ENCODE measurements at places on chromosomes 3 and 15.

DNA sequence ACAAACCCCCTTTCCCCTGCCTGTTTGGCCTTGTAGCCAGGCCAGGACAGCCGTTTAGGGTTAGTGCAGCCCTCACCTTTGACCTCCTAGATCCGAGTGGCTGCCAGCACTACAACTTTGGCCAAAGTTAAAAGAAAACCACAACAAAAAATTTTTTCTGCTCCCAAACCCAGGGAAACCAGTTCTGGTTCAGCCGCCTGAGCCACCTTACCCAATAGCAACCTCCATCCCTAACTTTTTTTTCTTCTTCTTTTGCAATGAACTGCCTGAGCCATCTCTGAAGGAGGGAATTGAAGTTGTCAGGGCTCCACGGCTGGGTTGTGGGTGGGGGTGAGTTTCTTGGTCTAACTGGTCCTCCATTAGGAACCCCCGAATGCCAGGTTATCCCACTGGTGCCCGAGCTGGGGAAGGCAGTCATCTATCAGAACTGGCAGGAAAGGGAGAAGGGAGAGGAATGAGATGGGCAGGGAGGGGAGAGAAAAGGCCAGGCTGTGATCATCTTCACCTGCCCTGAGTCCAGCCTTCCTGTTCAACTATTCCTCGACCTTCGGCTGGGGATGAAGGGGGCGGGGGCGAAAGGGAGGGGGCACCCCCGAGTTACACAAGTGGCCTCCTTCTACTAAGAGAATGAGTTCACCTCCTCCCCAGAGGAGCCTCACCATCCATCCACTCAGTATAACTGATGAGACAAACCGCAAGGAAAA, 6.2 kb upstream of the NR2F2 start:
- no peak for DNase-seq

DNA sequence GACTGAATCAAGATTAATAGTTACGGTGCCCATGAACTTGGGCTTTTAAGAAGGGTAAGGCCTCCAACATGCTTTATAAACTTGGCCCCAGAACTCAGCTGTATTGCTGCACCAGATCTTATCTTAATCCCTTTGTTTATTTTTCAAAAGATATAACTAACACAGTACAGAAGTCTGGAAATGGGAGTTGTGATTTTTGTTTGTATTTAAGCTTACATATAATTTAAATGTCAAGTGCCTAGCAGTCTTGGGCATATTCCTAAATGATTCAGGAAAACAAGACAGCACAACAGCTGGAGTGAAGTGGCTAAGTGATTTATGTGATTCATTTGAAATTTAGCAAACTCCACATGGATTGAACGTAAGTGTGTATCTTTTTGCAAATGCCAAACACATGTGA, 56.2 kb downstream of the NBEAL2 start:
- no peak for DNase-seq

DNA sequence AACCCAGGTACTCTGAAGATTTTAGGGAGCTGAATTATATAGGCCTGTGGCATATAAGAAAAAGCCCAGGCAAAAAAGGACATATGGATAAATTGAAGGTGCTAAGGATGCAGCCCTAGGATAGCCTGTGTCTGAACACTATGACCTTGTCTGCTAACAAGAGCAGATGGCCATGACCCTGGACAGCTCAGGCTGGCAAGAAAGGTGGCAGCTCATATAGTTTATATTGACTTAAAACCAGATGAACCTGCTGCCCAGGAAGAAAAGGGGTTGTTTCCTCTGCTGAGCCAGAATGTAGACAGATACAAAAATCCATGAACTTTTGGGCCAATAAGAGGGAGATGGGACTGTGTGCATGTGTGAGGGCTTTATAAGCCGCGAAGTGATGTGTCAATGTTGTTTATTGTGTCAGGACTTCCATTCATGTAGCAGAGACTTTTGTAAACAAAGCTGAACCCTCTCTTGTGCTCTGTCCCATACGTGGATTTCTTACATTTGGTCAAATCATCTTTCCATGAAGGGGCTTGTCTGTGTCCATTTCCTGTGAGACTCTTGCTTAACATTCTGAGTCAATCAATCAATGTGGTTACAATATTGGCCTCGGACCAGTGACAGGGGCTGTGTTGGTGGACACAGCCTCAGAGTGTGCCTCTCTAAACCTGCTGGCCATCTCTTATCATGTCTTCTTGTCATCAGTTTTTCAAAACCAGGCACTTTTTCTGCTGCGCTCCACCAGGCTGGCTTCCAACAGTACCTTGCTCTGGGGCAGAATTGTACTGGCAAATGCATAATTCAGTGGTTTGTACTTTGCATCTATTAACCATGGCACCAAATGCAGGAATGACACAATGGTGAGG, 321.2 kb downstream of the WDR72 start:
- no peak for DNase-seq

- no peak for DNase-seq
Measured at GRCh38 chr3:187958432-187959003, 195.4 kb upstream of the LPP start.

- no peak for DNase-seq
Measured at GRCh38 chr3:156135921-156136638, 15.7 kb downstream of the KCNAB1 start.

- DNase-seq, result no peak
Measured at GRCh38 chr15:89396723-89397652, 62.4 kb upstream of the POLG start.

GRCh38 chr15:80530737-80531365, 126.7 kb downstream of the ARNT2 start:
- DNase-seq, result no peak

DNA sequence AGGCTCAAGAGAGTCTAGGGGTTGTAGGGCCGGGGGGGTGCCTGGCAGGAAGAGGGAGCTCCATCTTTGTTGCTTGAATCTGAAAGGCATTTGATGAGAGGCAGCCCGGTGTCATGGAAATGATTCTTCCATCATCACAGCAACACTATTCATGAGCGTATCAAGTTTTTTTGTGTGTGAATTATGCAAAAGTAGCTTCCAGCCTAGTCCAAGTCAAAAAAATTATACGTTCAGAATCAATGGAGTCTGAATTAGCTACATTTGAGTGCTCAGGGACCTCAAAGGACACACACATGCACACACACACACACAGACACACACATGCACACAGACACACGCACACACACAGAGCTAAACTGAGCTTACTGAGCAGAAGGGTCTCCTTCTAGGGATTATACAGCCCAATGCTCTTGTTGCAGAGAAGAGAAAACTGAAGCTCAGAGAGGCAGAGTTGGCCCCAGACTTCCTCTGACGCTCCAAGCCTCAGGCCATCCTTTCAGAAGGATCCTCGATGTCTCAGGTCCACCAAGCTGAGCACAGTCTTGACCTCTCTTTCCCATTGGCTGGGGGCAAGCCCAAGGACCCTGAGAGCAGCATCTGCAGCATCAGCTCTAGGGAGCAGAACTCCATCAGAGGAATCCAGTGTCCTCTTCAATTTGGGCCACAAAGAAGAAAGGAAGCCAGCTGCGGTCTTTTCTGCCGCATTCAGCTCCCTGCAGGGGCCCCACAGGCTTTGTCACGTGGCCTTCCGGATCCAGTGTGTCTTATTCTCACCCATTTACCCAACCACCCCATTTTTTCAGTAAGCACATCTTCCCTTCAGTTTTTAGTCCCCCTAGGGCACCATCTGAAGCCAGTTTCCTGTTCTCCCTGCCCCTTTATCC, 228.0 kb downstream of the UACA start:
- DNase-seq, result no peak

- DNase-seq, result no peak
Measured at GRCh38 chr3:183375337-183375736, 53.1 kb downstream of the MCF2L2 start.

DNA sequence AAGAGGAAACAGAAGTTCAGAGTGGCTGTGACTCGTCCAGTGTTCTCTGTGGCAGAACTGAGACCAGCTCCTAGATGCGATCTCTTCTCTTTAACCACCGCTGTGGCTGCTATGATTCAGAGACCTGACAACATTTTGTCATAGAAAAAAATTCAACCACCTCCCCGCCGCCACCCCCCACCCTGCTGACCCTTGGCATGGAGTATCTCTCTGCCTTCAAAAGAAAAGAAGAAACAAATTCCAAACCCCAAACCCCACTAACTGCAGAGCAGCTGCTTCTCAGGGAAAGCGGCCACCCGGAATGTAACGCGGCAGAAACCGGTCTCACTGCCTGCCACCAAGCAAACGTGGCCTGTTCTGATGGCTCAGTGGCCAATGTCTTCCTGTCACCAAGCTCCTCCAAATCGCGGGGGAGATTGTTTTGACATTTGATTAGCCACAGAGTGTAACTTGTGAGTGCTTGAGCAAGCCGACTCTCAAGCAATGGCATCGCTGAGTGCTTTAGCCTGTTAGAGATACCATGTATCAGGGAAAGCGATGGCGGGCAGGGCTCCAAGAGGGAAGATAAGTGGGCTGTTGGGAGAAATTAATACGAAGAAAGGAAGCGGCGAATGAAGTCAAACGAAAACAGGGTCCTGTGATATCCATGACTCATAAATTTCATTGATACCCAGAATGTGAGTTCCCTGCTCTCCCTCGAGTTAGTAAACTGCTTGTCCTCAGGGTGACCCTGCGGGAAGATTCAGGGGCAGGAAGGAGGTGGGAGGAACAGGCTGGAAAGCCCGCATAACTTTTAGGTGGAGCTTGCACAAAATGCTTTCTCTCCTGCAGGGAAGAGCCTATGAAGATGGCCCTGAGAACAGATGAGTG, 44.8 kb upstream of the TLE3 start:
- no peak for DNase-seq

DNA sequence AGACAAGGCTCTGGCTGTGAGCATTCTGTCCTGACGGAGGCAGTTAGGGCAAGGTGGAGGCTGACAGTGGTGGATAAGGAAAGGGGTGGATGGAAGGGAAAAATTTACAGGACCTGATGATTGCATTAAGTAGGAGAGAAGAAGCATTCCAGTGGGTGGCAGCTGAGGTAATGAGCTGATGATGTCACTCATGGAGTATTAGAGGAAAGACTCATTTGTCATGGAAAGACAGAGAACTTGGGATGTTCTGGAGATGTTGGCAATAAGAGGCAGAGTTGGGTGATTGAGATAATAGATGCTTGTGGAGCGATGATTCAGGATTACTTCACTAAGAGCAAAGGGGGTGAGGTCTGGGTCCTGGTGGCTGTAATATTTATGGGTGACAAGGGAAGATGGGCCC, 63.6 kb upstream of the SCN5A start:
- DNase-seq, result no peak

DNA sequence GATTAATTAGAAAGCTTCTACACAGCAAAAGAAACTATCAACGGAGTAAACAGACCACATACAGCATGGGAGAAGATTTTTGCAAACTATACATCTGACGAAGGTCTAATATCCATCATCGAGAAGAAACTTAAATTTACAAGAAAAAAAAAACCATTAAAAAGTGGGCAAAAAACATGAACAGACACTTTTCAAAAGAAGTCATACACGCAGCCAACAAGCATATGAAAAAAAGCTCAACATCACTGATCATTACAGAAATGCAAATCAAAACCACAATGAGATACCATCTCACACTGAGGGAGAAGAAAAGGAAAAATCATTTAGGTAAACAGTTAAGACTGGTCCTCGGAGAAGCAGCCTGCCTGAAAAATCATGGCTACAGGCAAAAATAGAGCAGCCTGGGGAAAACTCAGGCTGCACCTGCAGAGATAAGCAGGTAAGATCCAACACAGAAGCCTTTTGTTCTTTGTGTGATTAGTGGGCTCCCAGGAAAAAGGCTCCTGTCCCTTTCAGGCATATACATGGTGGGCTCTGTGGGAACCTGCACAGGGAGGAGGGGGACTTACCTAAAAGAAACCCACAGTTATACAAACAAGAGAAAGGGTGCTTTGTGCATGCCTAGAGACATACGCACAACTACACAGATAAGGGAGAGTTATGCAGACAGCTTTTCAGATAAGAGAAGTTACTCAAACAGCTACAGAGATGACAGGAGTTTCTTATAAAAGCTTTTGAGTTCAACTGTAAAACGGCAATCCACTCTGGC, 49.3 kb downstream of the C3orf70 start:
- DNase-seq, result peak; percentile 14

DNA sequence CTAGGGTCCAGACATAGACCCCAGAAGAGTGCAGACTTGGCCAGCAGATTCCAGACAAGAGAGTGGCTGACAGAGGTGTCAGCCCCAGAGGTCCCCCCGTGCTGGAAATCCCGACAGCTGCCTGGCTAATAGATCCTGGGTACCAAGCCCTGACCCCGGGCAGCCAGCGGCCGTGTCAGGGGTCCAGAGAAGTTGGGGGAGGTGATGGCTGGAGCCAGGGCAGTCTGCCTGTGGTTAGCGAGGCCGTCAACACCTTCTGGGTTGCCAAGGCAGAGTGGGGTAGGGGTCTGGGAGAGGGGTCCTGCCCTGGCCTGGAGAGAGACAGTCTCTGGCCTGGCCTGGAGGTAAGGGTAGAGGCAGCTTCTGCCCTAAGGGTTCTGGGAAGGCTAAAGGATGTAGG, 25.1 kb upstream of the RPL29 start:
- DNase-seq, result no peak

DNA sequence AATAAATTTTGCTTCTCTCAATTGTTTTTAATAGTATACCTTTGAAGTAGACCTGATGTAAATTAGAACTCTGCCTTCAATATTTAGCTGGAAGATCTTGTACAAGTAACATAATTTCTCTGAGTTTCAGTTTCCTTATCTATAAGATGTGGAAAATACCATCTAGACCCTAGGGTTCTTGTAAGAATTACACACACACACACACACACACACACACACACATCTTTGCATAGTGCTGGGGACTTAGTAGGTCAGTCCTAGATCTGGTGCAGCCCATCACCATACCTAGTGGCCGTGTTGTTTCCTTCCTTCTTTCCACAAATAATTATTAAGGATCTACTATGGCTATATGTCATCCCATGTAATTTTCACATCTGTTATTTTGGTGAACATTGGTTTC, 11.0 kb downstream of the TRAT1 start:
- no peak for DNase-seq

- DNase-seq, result peak; percentile 79
Measured at GRCh38 chr3:77038930-77039605, 831 bp upstream of the ROBO2 start.

- no peak for DNase-seq
Measured at GRCh38 chr15:64930019-64930652, 18.4 kb downstream of the ANKDD1A start.

Measured in NCI-H146 (cell line).